ENCODE measurements at places on chromosomes 3 and 15. TPM values are rescaled to one million over a fixed set of nuclear protein-coding genes. Genes with fewer than 3 reads are reported as not detected.

The PATL2 gene
- total RNA-seq, result 0.21 TPM

The LDHAL6B gene
- not detected for total RNA-seq

The SLC15A2 gene
- 1.0 TPM for total RNA-seq

The TNFSF10 gene
- total RNA-seq, result 8.5 TPM

The PTX3 gene
- total RNA-seq, result 0.32 TPM

The STAB1 gene
- not detected for total RNA-seq

The CPN2 gene
- total RNA-seq, result not detected

The PRICKLE2 gene
- total RNA-seq, result 6.3 TPM

The ADGRG7 gene
- not detected for total RNA-seq

The CCDC191 gene
- 1.7 TPM for total RNA-seq

The NOX5 gene
- 0.14 TPM for total RNA-seq

The TMA7 gene
- 417 TPM for total RNA-seq

The CHRM5 gene
- not detected for total RNA-seq

The EPHA6 gene
- total RNA-seq, result not detected

All from foreskin keratinocyte (primary cell).